Ovary (tissue), 10 donors: ENCODE measurements at places on chromosomes 3 and 15. TPM values are rescaled to one million over a fixed set of nuclear protein-coding genes. Genes with fewer than 3 reads are reported as not detected.

Gene TARS3
- total RNA-seq, result 13.8 TPM

Gene PLOD2
- 48.6 TPM for total RNA-seq

Gene ACP3
- total RNA-seq, result 2.5 TPM

DNA sequence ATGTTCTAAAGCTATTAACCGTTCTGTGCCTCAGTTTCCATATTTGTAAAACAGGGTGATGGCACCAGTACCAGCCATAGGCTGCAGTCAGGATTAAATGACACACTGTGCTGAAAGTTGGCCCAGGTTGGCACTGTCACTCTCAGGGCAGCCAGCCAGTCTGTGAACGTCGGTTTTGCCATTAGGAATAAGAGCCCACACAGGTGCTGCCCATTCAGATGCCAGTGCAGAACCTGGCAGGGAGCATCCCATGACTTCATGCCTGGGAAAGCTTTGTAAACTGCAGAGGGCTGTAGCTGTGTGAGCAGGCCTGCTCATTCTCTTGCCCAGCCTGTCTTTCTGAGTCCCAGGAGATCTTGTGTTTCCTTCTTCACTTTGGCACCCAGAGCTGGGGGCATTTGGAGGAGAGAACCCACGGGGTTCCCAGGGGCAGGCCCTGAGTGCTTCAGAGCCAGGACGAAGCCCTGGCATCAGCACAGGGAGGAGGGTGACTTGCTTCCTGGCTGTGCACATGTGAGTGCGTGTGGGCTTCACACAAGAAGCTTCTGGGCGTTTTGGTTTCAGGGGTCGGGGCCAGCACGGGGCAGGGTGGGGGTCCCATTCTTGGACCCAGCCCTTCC, 46.9 kb downstream of the ZNF710 start:
- H3K27me3 ChIP-seq, result no peaks in the 10 kb centered on the region
- no peak overlapping the region for H3K27ac ChIP-seq
- no peaks in the 10 kb centered on the region for H3K4me1 ChIP-seq

DNA sequence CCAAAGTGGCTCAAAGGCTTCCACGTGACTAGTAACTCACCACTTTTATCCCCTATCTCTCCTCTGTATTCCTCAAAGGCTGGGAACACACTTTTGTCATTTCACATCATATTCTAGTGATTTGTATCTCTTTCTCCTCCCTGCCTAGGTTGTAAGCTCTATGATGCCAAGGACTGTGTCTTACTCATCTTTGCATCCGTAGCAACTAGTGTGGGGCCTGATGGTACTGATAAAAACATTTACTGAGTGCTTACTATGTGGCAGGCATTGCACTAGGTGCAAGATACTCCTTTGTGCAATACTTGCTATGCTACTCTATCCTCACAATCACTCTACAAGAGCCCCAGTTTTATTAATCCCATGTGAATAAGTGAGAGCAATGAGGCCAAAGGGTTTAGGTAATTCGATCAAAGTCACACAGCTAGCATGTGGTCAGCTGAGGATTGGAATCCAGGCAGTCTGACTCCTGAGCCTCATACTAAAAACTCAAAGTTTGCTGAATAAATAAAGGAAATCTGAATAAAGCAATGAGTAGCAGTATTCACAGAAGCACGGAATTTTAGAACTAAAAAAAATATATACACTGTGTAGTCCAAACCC, 342.6 kb upstream of the ICE2 start:
- no peak overlapping the region for H3K27ac ChIP-seq
- peaks cover 4% of the 10 kb centered on the region for H3K4me1 ChIP-seq
- H3K27me3 ChIP-seq, result no peaks in the 10 kb centered on the region
- H3K36me3 ChIP-seq, result no peaks in the 10 kb centered on the region
- no peak overlapping the region for H3K4me3 ChIP-seq

- H3K27me3 ChIP-seq, result no peaks in the 10 kb centered on the region
- no peak overlapping the region for H3K4me3 ChIP-seq
- no peak overlapping the region for H3K27ac ChIP-seq
- no peak for DNase-seq
Measured at GRCh38 chr3:173750591-173750990, 353.0 kb downstream of the NLGN1 start.

GRCh38 chr15:77087213-77087612, 16.3 kb upstream of the TSPAN3 start:
- H3K27me3 ChIP-seq, result no peaks in the 10 kb centered on the region
- no peak for DNase-seq
- H3K4me1 ChIP-seq, result no peaks in the 10 kb centered on the region
- no peak overlapping the region for H3K4me3 ChIP-seq

DNA sequence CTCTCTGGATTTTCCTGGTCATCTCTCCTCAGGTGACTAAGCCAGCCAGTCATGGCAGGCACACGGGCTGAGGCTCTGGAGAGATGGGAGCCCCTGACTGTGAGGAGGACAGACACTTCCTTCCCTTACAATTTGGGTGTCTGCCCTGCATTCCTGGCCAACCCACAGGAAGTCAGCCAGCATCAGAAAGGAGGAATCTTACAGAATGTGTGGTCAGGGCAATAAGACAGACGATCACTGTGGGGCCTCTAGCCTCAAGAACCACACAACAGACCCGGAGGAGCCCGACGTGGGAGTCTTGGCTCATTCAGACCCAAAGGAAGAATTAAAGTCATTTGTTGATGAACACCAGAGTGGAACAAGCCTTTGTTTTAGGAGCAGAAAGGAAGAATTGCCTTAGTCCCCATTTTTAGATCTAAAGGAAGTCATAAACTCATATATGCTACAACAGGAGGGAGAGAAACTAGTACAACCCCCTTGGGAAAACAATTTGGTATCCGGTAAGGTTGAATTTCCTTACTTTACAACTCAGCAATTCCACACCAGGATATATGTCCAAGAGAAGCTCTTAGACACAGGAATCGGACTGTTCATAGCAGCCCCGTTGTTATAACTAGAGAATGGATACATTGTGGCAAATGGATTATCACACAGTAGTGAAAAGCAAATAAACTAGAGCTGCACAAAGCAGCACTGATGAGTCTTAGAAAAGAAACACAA, 62.2 kb downstream of the ABTB1 start:
- H3K4me3 ChIP-seq, result no peak overlapping the region
- no peak overlapping the region for H3K27ac ChIP-seq
- peaks cover 9% of the 10 kb centered on the region for H3K4me1 ChIP-seq
- no peaks in the 10 kb centered on the region for H3K27me3 ChIP-seq

GRCh38 chr15:80403712-80404056, 498 bp upstream of the ARNT2 start:
- peak overlapping the region; percentile 53 for H3K27ac ChIP-seq
- no peaks in the 10 kb centered on the region for H3K36me3 ChIP-seq
- no peak for DNase-seq
- H3K4me1 ChIP-seq, result peaks cover 7% of the 10 kb centered on the region
- peak overlapping the region; percentile 43 for H3K4me3 ChIP-seq
- H3K27me3 ChIP-seq, result no peaks in the 10 kb centered on the region

- no peak overlapping the region for H3K4me3 ChIP-seq
- H3K4me1 ChIP-seq, result peaks cover 8% of the 10 kb centered on the region
- DNase-seq, result no peak
- no peaks in the 10 kb centered on the region for H3K27me3 ChIP-seq
- H3K36me3 ChIP-seq, result no peaks in the 10 kb centered on the region
Measured at GRCh38 chr3:107819656-107820055, 271.2 kb downstream of the CD47 start.

GRCh38 chr15:31606194-31606669, 279.6 kb downstream of the KLF13 start:
- H3K4me3 ChIP-seq, result no peak overlapping the region
- H3K4me1 ChIP-seq, result peaks cover 13% of the 10 kb centered on the region
- no peak for DNase-seq
- no peaks in the 10 kb centered on the region for H3K36me3 ChIP-seq
- no peaks in the 10 kb centered on the region for H3K27me3 ChIP-seq

DNA sequence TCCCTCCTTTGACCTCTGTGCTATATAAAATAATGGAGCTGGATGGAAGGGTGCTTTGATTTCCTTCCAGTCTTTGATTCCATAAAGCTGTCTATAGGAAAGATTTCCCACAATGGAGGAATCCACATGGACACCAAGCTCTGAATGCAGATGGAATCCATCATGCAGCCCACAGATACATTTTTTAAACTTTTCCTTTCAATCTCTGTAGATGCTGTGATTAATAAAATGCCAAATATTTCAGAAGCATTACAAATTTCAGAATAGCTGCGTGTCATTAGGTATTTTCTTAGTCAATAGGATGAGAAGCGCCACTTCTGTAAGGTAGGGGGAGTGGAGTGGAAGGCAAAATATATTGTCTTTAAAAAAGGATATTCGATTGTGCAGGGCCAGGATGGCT, 489.0 kb downstream of the NTRK3 start:
- H3K36me3 ChIP-seq, result no peaks in the 10 kb centered on the region
- no peak for DNase-seq
- H3K4me3 ChIP-seq, result no peak overlapping the region
- H3K27me3 ChIP-seq, result no peaks in the 10 kb centered on the region

DNA sequence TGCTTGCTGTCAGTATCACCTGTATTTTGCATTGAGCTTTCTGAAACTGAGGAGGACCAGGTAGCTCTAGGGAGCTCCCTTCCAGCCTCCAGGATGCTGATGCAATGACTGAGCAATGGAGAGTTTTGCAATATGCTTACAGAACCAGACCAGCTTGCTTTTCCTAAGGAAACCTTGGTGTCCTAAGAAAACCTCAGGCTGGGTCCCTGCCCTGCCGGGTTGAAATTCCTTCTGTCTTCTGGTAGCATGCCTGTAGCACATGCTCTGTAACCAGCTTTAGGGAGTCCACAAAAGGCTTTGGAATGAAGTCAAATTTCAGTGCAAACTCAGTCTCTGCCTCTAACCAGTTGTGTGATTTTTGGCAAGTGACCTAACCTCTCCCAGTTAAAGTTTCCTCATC, 65.8 kb upstream of the GSK3B start:
- no peak for DNase-seq
- no peaks in the 10 kb centered on the region for H3K27me3 ChIP-seq
- no peaks in the 10 kb centered on the region for H3K4me1 ChIP-seq
- H3K36me3 ChIP-seq, result no peaks in the 10 kb centered on the region
- H3K27ac ChIP-seq, result no peak overlapping the region

DNA sequence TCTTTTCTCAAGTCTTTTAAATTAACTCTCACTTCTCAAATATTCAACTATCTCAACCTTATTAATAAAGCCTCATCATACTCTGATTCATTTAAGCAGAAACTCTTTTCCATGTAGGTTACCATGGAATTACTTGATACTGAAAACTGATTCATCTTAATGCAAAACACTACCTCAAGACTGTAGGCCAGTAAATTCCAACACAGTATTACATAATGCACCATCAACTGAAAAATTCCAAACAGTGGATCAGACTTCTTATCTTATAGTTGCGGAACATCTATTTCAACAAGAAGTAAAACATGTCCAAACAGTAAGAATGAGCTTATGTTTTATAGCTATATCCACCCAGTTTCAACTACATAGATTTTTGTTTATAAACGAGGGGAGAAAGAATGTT, 124.5 kb downstream of the PEAK1 start:
- H3K27me3 ChIP-seq, result no peaks in the 10 kb centered on the region
- no peaks in the 10 kb centered on the region for H3K36me3 ChIP-seq
- H3K27ac ChIP-seq, result no peak overlapping the region
- H3K4me3 ChIP-seq, result no peak overlapping the region
- H3K4me1 ChIP-seq, result no peaks in the 10 kb centered on the region
